ENCODE measurements at places on chromosomes 6 and 20.

DNA sequence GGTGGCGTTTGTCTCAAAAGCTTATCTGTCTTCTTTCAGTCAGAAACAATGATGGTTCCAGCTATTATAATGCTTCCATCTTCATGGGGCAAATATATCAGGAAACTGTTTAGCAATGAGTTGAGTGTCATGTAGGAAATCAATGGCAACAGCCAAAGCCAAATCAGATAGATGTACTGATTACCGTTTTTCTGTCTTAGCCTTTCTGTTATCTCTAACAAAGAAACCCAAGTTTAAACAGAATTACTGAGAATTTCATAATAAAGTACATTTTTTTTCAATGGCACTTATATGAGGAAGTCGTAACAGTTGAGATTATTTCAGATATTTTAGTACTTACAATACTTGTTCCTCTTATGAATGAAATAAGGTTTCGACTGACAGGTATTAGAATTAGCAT is 1.2 kb downstream of the NOX3 start:
- no peak for DNase-seq

GRCh38 chr20:13898012-13898612 is 92.3 kb downstream of the SEL1L2 start:
- no peak for DNase-seq

DNA sequence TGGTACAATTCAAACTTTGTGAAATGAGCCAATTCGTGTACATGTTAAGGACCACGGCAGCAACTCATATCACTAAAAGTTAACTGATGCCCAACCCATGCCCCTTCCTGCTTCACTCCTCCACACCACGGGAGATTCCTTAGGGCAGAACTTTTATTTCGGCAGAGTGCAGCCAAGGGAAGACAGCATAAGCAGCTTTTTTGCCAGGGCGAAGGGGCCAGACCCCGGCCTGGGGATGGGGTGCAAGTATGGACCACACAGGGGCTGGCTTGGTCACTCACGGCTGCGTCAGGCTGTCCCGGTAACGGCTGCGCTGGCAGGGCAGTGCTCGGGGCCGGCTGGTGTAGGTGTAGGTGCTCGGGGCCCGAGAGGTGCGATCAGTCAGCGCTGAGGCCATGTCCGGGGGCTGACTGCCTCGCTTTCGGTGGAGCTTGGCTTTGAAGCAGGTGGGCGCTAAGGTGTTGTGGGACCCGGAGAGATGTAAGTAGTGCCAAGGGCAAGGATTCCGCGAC is 792 bp downstream of the RSPH3 start:
- DNase-seq: no peak

DNA sequence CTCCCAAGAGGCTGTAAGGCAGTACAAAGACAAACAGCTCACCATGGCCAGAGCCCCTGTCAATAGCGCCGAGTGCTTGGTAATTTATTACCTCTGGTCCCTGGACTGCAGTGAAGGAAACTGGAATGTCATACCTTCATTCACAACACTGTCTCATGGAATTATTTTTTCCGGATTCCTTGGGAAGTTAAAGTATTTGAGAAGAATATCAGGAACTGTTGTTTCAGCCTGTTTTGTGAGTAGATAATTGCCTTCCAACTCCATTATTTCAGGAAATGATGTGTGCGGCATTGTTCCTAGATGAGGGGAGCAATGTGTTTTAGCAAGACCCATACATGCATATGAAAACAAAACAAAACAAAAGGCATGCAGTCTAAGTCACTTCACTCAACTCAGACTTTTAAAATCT is 64.0 kb downstream of the BLOC1S5 start:
- DNase-seq: no peak

DNA sequence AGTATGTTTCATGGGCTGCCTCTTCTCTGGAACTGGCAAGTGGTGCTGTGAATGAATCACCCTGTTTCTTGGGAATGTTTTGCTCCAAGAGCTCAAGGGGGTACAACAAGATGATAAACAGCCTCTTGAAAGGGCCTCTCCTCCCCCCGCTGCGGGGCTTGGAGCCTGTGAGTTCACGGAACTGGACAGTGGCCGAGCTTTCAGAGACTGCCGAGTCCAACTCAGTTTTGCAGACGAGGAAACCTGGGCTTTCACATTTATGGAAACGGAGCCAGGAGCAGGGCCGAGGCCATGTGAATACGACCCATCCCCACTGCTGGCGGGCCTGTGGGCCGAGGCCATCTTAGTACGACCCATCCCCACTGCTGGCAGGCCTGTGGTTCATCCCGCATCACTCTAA is 18.2 kb upstream of the SRC start:
- no peak for DNase-seq

- no peak for DNase-seq
Observed at GRCh38 chr6:68296126-68296525, 339.0 kb upstream of the ADGRB3 start.

DNA sequence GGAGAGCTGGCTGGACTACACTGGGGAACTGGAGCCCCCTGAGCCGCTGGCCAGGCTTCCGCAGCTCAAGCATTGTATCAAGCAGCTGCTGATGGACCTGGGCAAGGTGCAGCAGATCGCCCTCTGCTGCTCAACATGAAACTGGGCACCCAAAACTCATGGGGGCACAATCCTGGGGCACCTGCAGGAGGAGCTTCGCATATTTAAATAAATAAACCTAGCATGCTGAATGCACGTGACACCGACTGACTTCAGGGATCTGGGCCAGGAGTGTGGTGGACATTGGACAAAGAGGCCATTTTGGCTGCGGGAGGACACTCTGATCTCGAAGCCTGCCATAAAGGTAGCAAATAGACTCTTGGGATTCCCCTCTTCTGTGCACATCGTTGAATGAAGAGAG is 6.8 kb downstream of the SCAND1 start:
- no peak for DNase-seq

DNA sequence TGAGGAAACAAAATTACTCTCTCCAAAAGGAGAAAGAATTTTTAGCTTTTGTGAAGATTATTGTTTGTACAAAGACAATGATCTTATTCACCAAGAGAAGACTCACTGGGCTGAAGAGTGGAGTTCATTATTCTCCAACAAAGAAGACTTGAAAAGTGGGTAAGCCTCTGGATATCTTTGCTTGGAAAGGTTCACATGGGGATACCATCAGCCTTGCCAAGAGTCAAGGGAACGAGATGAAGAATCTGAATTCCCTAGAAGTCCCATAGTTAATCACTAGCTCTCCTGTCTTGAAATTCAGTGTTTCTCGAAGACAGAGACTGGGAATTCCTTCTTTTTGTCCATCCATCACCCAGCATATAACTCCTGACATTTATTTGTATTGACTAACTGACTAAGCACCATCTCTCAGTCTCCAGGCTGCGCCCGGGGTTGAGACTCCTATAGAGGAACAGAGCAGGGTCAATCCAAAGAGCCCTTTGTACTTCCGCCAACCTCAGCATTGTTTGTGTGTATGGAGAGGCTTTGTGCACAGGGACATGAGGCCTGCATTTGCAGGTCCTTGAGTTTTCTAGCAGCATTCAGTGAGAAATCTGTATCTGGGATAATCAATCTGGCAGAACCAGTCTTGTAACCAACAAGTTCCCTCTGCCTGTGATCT is 461.9 kb downstream of the KIF16B start:
- no peak for DNase-seq

Data from C1 segment of cervical spinal cord (tissue), 14 donors.